ENCODE measurements at places on chromosomes 3 and 15.

DNA sequence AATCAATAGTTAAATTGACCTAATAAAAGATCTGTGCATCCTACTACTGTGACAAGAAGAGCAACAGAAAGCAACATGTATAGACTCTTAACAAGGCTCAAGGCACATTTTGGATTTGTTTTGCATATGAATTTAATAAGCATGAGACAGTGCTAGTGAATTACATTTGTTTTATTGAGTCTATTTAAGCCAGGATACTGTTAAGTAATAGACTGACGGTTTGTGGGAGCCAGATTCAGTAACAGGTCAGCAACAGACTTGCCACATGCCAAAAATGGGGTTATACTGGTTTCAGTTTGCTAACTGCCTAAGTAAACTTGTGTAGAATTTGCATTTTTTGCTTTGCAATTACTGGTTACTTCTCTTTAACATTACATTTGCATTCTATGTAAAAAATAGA lies 54.0 kb downstream of the MBNL1 start:
- H3K4me1 ChIP-seq: no peaks in the 10 kb centered on the region
- DNase-seq: no peak
- peaks cover 8% of the 10 kb centered on the region for H3K36me3 ChIP-seq

- no peak overlapping the region for H3K27ac ChIP-seq
- H3K36me3 ChIP-seq: no peaks in the 10 kb centered on the region
- DNase-seq: no peak
These were observed 58.5 kb upstream of the LMCD1 start for GRCh38 chr3:8442993-8443650.

DNA sequence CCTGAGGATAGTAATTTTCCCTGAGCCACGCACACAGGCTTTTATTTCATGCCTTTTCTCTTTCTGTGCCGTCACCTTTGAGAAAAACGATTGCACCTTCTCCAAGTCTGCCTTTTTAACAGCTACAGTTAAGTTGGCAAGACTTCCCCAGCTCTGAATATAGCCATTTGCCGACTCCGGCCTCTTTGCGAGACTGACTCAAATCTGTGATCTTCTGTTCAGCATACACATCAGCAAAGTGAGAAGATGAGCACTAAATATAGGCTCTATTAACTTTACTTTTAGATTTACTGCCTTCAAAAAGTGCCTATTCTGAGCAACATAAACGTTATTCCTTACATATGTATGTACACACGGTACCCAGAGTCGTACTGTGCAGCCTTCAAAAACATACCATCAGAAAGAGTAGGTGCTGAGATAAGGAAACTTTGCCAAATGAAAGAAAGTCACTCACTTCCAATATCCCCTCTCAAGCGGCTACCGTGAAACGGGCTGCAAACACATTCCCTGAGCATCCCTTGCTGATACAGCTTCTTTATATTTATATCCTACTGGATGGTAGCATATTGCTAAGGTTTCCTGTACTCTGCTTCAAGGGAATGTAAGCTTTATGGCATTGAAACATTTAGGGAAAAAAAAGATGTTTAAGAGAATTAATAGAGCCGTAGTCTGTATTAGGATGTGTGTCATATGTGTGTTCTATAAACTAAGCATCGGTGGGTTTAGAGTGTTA lies 283.3 kb upstream of the TPRG1 start:
- H3K27ac ChIP-seq: no peak overlapping the region
- H3K4me3 ChIP-seq: no peak overlapping the region
- H3K27me3 ChIP-seq: no peaks in the 10 kb centered on the region

- no peak overlapping the region for H3K4me3 ChIP-seq
- DNase-seq: no peak
- no peak overlapping the region for H3K27ac ChIP-seq
- no peaks in the 10 kb centered on the region for H3K4me1 ChIP-seq
These were observed 43.1 kb upstream of the SRGAP3 start for GRCh38 chr3:9292516-9292915.

- H3K4me3 ChIP-seq: no peak overlapping the region
- no peaks in the 10 kb centered on the region for H3K36me3 ChIP-seq
- H3K27me3 ChIP-seq: no peaks in the 10 kb centered on the region
- peak; percentile 51 for DNase-seq
- peak overlapping the region; percentile 55 for H3K27ac ChIP-seq
- peaks cover 60% of the 10 kb centered on the region for H3K4me1 ChIP-seq
These were observed 12.9 kb downstream of the LOXL1 start for GRCh38 chr15:73939138-73939537.

- H3K4me1 ChIP-seq: no peaks in the 10 kb centered on the region
- H3K27me3 ChIP-seq: no peaks in the 10 kb centered on the region
- no peaks in the 10 kb centered on the region for H3K36me3 ChIP-seq
- DNase-seq: no peak
- no peak overlapping the region for H3K27ac ChIP-seq
These were observed 305.1 kb downstream of the GAP43 start for GRCh38 chr3:115928376-115928775.

GRCh38 chr3:143228405-143228804 lies 108.8 kb downstream of the CHST2 start:
- DNase-seq: no peak
- no peaks in the 10 kb centered on the region for H3K36me3 ChIP-seq
- peaks cover 4% of the 10 kb centered on the region for H3K4me1 ChIP-seq
- no peak overlapping the region for H3K27ac ChIP-seq

- peaks cover 7% of the 10 kb centered on the region for H3K4me1 ChIP-seq
- no peak overlapping the region for H3K27ac ChIP-seq
- DNase-seq: no peak
- no peaks in the 10 kb centered on the region for H3K27me3 ChIP-seq
- H3K36me3 ChIP-seq: no peaks in the 10 kb centered on the region
- H3K4me3 ChIP-seq: no peak overlapping the region
These were observed 125.5 kb upstream of the BHLHE40 start for GRCh38 chr3:4853749-4854140.

DNA sequence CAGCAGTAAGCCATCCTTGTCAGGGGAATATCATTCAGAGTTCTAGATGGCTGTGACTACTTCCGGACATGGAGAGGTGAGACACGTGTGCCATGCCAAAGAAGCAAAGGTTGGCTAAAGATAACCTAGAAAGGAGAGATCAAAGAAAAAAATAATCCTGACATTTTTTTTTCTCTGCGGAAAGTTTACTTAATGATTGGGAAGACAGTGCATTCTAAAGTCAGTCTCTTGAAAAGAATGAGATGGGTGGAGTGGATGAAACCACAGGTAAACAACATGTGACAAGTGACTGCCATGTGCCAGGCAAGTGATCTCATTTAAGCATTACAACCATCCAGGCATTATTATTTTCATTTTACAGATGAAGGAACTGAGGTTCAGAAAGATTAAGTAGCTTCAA lies 436.6 kb downstream of the SOX2 start:
- DNase-seq: no peak
- H3K27me3 ChIP-seq: no peaks in the 10 kb centered on the region
- no peak overlapping the region for H3K4me3 ChIP-seq
- H3K36me3 ChIP-seq: no peaks in the 10 kb centered on the region

DNA sequence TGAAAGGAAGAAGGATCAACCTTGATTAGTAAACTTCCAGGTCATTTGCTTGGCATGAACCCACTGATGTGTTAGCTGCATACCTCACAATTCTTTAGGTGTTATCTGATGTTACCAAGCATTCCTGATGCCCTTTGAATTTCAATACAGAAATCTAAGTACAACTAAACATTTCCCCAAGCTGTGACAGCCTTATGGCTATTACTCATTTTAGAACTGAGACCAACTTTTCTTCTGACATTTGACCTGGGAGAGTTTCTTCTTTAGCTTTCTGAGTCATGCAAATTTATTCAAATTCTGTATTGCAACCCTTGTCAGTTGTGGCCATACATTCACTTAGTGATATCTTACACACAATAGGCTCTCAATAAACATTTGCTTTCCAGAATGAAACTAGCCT lies 124.3 kb downstream of the TIGIT start:
- no peaks in the 10 kb centered on the region for H3K36me3 ChIP-seq
- no peak overlapping the region for H3K27ac ChIP-seq
- no peaks in the 10 kb centered on the region for H3K4me1 ChIP-seq
- no peaks in the 10 kb centered on the region for H3K27me3 ChIP-seq

- no peak for DNase-seq
- no peak overlapping the region for H3K27ac ChIP-seq
- no peaks in the 10 kb centered on the region for H3K4me1 ChIP-seq
- H3K36me3 ChIP-seq: no peaks in the 10 kb centered on the region
These were observed 44.8 kb upstream of the CBLB start for GRCh38 chr3:105913616-105914015.

GRCh38 chr15:93887151-93887550 lies 344.2 kb upstream of the MCTP2 start:
- H3K4me3 ChIP-seq: no peak overlapping the region
- no peak overlapping the region for H3K27ac ChIP-seq
- no peak for DNase-seq
- no peaks in the 10 kb centered on the region for H3K27me3 ChIP-seq
- H3K4me1 ChIP-seq: no peaks in the 10 kb centered on the region
- no peaks in the 10 kb centered on the region for H3K36me3 ChIP-seq

- no peaks in the 10 kb centered on the region for H3K36me3 ChIP-seq
- H3K4me3 ChIP-seq: no peak overlapping the region
- no peaks in the 10 kb centered on the region for H3K27me3 ChIP-seq
- no peak for DNase-seq
- H3K27ac ChIP-seq: no peak overlapping the region
These were observed 6.8 kb upstream of the SKOR1 start for GRCh38 chr15:67818464-67818863.

GRCh38 chr15:61671736-61672135 lies 388.5 kb downstream of the VPS13C start:
- no peak overlapping the region for H3K4me3 ChIP-seq
- no peak for DNase-seq
- H3K36me3 ChIP-seq: no peaks in the 10 kb centered on the region
- no peak overlapping the region for H3K27ac ChIP-seq

GRCh38 chr3:134441821-134442220 lies 44.0 kb downstream of the ANAPC13 start:
- peaks cover 8% of the 10 kb centered on the region for H3K27me3 ChIP-seq
- H3K27ac ChIP-seq: no peak overlapping the region
- no peaks in the 10 kb centered on the region for H3K36me3 ChIP-seq
- DNase-seq: no peak
- H3K4me1 ChIP-seq: no peaks in the 10 kb centered on the region

GRCh38 chr3:187967993-187968392 lies 186.0 kb upstream of the LPP start:
- no peaks in the 10 kb centered on the region for H3K4me1 ChIP-seq
- H3K36me3 ChIP-seq: no peaks in the 10 kb centered on the region
- no peak for DNase-seq
- H3K27ac ChIP-seq: no peak overlapping the region

DNA sequence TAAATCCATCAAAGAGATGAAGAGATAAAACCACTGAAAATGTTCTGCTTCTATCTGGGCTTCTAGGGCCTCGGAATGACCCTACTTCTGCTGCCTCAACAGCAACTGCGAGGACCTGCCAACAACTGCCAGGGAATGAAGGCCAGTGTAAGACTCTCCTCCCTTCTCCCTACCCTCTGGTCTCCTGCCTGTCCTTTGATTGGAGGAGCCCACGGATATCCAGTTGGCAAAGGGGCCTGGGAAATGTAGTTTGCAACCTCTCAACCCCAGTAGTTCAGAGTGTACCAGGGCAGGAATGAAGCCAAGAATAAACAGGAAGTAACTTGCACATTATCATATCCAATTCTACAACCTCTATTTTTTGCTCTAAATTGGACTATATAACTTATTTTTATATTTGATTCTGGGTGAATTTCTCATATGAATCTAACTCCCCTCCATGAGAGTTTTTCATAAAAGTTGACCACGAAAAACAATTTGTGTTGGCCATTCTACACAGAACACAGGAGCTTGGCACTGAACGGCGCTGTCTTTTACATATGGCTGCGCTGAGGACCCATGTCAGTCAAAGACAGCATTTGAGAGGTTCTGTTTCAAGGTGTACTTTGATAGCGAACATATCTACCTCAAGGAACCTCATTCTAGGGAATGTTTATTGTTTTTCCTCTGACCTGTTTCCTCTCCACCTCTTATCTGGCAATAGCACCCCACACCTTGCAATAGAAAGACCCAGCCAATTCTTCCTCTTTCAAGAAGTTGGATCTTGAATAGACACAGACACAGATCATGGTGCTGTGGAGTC lies 91.1 kb upstream of the RNF7 start:
- H3K27me3 ChIP-seq: no peaks in the 10 kb centered on the region
- peak; percentile 68 for DNase-seq
- H3K36me3 ChIP-seq: no peaks in the 10 kb centered on the region
- H3K4me1 ChIP-seq: no peaks in the 10 kb centered on the region
- H3K4me3 ChIP-seq: no peak overlapping the region
- no peak overlapping the region for H3K27ac ChIP-seq

- no peaks in the 10 kb centered on the region for H3K36me3 ChIP-seq
- H3K27me3 ChIP-seq: no peaks in the 10 kb centered on the region
- no peak overlapping the region for H3K27ac ChIP-seq
- no peaks in the 10 kb centered on the region for H3K4me1 ChIP-seq
These were observed 57.6 kb upstream of the SLC6A11 start for GRCh38 chr3:10758304-10759037.

DNA sequence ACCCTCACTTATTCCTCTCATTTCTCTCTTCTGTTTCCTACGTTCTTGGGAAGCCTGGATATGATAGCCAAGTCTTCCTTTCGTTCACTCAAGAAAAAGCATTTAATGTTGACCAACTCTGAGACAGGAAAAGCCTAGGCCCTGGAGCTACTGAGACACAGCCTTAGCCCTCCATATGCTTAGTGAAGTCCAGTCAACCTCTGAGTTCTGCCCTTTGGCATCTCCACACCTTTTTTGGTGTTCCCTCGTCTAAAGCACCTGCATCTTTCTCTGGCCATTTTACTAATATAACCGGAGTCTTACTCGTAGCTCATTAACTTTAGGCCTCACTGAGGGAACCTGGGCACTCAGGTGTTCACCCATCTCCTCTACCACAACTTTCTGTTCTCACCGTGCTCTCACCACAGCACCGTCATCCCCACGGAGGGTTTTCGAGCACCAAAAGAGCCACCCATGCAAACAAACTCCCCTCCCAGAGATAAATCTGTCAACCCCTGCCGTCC lies 632 bp downstream of the MTHFS start:
- no peak for DNase-seq
- peak overlapping the region; percentile 77 for H3K4me3 ChIP-seq
- H3K27ac ChIP-seq: peak overlapping the region; percentile 87
- H3K36me3 ChIP-seq: no peaks in the 10 kb centered on the region

DNA sequence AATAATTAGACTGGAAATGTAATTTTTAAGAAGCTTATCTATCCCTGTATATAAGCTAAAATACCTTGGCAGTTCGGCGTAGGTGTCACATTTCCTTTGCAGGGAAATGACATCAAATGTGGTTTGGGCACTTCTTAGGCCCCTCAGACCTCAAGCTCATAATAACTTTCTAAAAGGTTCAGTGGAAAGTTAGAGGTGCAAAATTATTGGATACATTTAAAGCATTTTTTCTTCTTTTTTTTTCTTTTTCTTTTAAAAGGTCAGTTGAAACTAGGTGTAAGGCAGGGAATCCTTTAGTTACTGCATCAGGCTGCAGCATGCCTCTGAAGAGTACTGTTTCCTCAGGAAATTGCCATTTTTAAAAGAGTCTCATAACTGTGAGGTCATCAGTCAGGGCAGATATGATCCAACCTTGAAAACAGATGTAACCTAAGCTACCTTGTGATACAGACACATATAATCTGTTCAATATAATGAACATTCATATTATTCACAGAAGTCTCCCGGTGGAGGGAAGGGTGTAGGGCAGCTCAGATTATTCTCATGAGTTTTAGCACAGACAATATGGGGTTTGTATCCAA lies 4.8 kb downstream of the SACM1L start:
- no peak overlapping the region for H3K27ac ChIP-seq
- no peak for DNase-seq
- H3K36me3 ChIP-seq: no peaks in the 10 kb centered on the region
- no peak overlapping the region for H3K4me3 ChIP-seq
- peaks cover 6% of the 10 kb centered on the region for H3K4me1 ChIP-seq
- no peaks in the 10 kb centered on the region for H3K27me3 ChIP-seq

Measured in SJCRH30 (cell line).